ENCODE measurements at places on chromosomes 7 and 10.

- no peak for DNase-seq
Observed at GRCh38 chr10:118607768-118608354, 12.4 kb upstream of the PRLHR start.

GRCh38 chr7:112994656-112995055 lies 92.0 kb downstream of the GPR85 start:
- no peak for DNase-seq

DNA sequence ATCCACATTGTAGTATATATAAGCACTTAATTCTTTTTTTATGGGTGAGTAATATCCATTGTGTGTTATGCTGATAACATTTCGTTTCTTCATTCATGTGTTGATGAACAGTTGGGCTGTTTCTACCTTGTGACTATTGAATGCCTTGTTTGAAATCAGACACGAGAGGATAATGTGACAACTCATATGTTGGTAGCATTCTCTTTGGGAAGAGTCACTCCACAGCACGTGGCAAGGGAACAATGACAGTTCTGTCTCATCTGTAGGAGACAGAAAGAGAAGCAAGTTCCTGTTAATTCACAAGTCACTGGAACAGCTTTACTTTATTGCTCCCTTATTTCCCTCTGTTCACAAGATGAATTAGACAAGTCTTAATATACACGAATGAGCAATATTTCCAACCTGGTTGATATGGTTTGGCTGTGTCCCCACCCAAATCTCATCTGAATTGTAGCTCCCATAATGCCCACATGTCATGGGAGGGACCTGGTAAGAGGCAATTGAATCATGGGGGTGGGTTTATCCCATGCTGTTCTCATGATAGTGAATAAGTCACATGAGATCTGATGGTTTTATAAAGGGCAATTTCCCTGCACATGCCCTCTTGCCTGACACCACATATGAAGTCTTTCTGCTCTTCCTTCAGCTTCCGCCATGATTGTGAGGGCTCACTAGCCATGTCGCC lies 125.3 kb downstream of the SEC23IP start:
- no peak for DNase-seq

GRCh38 chr10:43355749-43356371 lies 15.6 kb upstream of the FXYD4 start:
- DNase-seq, result no peak

- no peak for DNase-seq
Observed at GRCh38 chr10:49081547-49082275, 33.6 kb downstream of the VSTM4 start.

GRCh38 chr7:39265641-39266591 lies 288.2 kb downstream of the POU6F2 start:
- no peak for DNase-seq

DNA sequence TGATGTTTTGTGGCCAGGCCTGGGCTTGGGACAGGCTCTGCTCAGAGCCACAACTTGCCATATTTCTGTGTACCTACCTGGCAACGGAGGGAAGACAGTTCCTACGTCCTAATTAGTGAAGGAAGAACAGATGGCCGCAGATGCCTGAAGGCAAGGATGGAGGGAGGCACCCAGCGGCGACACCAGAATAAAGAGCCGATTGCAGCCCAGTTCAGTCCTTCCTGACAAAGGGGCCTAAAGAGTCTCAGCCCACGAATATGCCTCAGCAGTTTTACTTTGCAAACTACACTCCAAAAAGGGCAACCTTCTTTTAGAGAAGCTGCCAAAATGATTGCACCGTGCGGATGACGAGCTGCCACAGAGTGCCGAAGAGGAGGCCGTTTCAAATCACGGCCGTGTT lies 585.8 kb downstream of the GLRX3 start:
- no peak for DNase-seq

DNA sequence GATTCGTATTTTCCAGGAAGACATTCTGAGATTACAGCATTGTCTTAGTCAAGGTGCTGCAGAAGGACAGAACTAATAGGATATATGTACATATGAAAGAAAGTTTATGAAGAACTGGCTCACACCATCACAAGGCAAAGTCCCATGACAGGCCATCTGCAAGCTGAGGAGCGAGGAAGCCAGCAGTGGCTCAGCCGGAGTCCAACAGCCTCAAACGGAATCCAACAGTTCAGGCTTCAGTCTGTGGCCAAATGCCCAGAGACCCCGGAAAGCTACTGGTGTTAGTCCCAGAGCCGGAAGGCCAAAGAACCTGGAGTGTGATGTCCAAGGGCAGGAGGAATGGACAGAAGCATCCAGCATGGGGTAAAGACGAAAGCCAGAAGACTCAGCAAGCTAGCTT lies 4.4 kb upstream of the ZFAND2A start:
- no peak for DNase-seq

DNA sequence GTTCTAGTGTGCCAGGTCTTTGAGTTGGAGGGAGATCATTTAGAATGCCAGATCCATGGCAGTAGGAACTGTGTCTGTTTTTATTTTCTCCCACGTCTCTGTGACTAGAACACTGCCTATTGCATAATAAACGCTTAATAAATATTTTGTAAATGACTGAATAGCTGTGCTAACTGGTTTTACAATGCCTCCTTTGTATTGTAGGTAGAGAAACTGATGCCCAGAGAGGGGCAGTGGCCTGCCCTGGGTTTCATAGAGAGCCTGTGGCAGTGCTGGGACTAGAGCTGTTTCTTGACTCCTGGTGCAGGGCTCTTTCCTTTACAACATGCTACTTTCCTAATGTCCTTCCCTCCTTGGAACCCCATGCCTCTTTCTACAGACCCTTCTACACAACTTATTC lies 2.5 kb downstream of the TAS2R5 start:
- no peak for DNase-seq

GRCh38 chr10:119595134-119595675 lies 1.6 kb downstream of the TIAL1 start:
- no peak for DNase-seq

GRCh38 chr10:89609833-89610346 lies 35.2 kb downstream of the PANK1 start:
- DNase-seq, result no peak

DNA sequence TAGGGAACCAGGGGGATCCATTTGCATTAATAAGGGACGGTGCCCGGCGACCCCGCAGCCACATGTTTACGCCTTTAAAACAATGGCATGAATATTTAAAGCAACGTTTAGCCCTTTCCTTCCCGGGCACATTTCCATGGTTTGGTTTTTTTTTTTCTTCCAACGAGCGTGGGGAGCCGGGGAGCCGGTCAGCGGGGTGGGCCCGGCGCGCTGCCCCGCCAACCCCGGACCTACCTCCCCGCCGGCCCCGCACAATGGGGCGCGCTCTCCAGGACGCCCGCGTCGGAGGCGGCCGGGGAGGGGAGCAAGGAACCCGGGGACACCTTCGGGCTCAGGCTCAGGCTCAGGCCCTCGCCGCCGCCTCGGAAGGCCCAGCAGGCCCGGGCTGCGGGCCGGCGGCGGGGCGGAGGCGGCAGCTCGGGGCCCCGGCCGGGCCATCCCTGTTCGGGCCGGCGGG lies 1.0 kb downstream of the SEPHS1 start:
- DNase-seq, result no peak

- peak; percentile 76 for DNase-seq
Observed at GRCh38 chr10:119209035-119209735, 1.8 kb downstream of the GRK5 start.

DNA sequence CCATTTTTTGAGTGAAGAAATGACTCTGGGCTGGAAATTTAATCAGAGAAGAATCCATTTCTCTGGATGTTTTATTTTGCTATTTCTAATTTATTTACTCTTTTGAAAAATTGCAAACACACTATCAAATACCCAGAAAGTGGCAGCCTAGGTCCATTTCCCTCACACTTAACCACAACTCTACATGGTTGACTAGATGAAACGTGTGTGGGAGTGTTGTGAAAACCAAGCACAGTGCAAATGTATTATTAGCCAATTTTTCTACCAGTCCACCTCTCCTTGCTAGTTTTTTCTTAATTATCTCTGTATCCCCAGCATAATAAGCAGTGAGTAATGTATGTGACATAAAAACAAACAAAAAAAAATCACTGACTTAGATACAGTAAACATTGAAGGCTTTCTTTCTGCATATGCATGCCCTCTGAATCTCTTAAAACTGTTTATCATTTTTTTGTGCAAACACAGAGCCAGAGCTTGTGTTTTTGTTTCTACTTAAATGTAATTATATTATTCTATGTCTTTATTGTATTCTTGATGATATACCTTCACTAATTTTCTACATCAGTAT lies 30.9 kb downstream of the SCIN start:
- no peak for DNase-seq

DNA sequence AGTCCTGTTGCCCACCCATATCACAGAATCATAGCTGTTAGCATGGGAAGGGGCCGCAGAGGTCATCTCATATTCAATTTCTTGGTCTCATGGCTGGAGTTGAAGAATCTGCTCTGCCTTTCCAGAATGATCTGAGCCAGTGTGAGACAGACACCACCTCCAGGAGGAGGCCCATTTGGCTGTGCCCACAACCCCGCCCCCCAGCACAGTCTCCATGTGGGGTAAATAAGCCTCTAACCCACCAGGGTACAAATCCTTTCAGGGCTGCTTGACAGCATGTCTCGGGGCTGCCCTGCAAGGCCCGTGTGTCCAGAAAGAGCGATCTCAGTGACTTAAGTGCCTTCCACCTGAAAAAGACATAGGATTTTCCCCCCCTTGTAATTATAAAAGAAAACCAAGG lies 137.5 kb downstream of the DLG5 start:
- DNase-seq, result no peak

- DNase-seq, result no peak
Observed at GRCh38 chr10:132399117-132400035, 2.4 kb downstream of the PWWP2B start.

DNA sequence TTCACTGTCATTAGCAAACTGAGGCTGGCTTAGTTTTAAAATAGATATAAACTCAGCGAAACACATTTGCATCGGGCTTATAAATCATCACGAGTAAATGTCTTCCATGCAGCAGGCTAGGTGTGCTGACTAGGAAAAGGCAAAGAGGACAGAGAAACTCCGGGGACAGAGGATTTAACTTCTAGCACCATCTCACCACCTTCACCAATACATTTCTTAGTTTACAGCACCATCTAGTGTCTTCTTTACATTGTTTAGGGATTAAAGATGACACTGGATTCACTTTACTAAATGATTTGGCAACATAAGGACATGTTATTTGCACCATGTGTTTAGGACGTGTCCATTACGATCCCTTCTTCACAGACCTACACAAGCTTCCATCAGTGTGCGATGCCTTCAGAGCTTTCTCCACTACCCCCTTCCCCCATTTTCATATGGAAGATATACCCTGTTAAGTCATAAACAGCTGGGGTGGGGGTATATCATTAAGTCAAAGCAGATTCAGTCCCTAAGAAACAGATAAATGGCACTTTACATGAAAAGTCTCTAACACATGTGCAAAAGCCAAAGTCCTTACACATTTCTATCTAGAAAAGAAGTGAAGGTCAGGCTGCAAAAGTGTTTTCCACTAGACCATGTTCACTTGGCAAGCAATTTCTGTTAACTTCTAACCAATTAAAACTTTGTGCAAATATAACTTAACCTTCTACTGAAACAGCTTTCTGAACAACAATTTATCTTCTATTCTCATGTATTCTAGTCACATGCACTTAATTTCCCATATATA lies 103.3 kb downstream of the GRB10 start:
- DNase-seq, result no peak

GRCh38 chr10:80204677-80205476 lies 460 bp downstream of the ANXA11 start:
- DNase-seq, result no peak

GRCh38 chr7:112266141-112266540 lies 59.6 kb downstream of the ZNF277 start:
- no peak for DNase-seq

DNA sequence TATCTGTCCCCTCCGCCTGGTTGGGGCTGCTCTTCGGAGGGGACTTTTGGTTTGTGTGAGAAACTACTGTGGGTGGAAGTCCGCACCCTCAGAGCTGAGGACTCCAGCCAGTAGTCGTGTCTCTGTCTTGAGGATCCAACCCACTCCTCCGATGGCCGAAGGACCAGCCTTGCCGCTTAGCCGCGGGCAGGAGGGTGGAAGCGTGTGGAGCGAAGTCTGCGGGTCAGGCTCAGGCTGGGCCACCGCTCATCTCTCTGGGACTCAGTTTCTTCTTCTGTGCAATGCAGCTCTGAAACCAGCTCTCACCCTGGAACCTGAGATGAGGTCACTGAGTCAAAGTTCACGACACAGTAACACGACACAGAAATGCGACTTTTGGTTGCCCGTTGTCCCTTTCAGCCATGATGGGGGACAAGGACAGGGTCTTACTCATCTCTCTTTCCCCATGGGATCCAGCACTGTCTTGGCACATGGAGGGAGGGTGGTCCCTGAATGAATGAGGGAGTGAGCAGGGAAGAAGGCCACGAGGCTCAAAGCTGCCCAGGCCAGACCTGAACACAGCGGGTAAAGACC lies 133.3 kb upstream of the PODXL start:
- DNase-seq, result no peak

DNA sequence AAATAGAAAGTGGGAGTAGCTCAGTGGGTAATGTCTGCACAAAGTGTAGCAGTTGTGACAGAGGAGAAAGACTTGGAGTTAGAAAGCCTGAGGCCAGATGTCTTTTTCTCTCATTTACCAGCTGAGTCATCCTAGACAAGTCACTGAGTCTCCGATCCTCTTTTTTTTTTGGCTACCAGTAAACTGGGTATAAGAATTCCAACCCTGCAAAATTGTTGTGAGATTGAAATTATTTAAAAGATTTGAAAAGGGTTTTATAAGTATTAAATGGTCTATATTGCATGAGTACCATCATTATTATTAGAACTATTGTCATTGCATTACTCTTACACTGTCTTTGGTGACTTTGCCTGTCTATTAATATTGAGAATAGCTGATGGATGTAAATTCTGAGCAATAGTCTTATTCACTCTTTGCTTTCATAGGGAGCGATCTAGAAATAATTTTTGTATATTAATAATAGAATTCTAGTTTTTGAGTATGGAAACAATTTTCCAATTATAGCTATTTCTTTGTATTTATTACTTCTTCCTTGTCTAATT lies 74.0 kb downstream of the ARID5B start:
- DNase-seq, result no peak

DNA sequence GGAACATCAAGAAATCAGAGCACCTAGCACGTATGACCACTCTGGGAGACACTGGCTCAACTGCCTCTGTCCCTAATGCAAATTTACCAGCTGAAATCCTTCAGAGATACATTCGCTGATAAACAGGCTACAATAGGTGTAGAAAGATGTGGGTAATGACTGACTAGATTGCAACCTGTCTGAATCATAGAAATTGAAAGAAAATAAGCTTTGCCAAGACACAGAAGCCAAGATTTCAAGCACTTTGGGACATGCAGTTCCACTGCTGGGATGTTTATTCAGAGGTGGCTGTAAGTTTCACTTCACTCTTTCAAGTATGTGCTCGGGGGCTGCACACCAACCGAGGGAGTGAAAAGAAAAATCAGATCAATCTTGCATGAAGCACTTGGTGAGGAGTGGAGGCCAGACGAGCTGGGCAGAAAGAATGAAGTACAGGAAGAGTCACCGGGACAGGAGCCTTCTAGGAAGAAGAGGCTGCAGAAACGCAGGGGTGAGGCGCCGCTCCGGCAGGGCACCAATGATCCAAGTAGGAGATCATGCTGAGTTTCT lies 276.7 kb downstream of the PARD3 start:
- DNase-seq, result no peak

- DNase-seq, result no peak
Observed at GRCh38 chr7:107920048-107920772, 29.2 kb downstream of the DLD start.

Data from stimulated activated effector memory CD8-positive, alpha-beta T cell treated with anti-CD3 and anti-CD28 coated beads, Interleukin-12 subunit alpha, Interleukin-12 subunit beta, amount 100 ng/mL, for 72 hours (primary cell).